ENCODE measurements at places on chromosomes 5 and 9. TPM values are rescaled to one million over a fixed set of nuclear protein-coding genes. Genes with fewer than 3 reads are reported as not detected.

GRCh38 chr5:83562791-83563557, 91.4 kb downstream of the VCAN start:
- DNase-seq = no peak

DNA sequence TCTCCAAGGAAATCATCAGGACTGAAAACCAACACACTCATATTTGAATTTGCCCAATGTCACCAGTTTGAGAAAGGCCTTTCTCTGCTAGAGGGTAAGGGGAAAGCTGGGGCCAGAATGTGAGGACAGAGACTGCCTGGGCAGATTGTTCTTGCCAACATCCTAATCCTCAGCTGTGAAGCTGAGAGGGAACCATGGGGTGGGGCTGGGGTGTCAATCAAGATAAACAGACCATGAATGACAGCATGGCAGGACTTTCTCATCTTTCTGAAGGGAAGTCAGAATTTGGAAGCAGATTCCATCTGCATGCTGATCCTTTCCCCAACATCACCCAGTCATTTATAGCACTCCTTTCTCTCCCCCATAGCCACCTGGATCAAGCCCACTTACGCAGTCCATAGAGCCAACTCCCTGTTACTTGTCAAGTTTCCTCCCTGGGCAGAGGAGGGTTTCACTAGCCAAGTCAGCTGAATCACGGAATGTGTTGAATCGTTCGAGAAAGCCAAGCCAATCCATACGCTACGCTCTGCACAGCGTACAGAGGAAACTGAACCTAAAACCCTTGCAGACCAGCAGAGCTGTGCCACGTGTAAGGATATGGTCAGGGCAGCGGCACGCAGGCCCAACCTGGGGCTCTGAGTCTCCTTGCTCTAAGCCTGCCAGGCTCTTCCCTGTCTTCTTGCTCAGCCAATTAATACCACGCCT, 14.9 kb downstream of the GLDC start:
- no peak for DNase-seq

DNA sequence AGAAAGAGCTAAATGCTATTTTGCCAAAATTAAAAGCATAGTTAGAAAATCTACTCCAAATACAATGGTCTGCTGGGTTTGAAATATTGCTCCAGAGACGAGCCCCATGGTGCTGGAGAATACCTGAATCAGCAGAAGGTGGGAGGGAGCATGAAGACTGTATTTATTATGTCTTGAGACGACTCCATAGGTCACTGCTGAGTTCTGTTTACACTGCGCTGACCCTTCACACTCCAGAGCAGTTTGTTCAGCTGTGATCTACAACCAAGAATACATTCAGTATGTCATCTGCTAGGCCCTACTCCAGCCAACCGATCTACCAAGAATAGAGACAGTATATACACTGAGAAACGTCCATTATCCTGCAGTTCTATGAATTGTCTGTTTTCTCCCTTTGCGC, 150.5 kb downstream of the TLE1 start:
- no peak for DNase-seq

DNA sequence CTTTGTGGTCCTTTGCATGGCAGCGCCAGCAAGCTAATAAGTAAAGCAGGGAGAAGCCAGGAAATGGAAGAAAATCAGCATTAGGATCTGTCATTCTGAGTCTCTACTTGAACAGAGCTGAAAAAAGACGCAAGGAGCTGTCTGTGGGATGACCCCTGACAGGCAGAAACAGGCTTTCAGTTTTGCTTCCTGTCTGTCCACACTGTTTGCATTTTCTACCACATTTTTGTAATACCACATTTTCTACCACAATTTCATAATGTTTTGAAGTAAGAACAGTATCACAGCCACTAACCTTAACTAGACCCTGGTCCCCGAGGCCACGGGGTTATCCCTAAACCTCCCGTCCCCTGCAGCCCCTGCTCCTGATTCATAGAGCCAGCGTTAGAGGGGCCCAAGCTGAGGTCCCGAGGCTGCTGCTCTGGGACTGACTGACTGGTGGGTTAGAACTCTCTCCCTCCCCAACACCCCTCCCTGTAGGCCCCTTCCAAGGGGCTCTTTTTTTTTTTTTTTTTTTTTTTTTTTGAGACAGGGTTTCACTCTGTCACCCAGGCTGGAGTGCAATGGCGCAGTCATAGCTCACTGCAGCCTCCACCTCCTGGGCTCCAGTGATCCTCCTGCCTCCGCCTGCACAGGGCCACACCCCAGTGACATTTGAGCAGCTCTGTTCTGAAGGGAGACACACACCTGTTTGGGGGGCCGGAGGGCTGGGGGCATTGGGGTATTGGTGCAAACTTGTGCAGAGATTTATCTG, 4.0 kb upstream of the CLIC3 start:
- no peak for DNase-seq

DNA sequence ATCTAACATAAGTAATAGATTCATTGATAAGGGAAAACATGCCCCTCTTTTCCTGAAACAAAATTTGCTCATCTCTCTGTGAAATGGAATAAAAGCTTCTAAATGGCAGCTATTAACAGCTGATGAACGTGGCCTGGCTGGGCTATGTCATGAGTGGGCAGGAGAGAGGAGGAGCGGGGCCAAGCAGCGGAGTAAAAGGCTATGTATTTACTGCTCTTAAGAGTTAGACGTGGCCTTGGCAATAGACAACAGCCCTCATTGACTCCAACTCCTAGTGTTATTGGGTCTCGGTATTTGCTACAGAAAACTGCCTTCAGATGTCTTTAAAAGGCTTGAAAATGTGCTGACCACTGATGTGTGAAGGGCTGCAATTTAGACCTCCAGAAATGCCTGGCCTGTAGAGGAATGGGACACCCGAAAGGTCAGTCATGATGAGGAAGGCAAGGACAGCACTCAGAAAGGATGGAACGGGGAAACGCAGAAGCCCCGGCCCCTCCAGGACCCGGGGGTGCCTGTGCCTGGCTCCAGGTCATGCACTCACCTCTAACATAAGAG, 116.8 kb downstream of the PDZD2 start:
- DNase-seq = no peak

DNA sequence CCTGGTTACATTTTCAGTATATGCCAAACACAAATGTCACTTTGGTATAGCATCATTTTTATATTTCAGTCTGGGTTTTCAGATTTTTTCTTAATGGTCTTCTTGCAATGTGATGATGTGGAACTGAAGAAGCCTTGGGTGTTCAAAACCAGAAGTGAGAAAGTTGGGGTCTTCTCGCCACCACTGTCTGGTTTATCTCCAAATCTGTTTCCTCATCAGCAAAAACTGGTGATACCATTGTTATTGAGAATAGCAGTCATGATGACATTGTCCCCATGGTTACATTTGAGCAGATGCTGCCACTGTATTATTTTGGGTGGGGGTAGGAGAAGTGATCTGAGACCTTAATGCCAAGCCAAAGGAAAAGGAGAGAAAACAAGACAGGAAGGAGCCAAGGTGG, 85.9 kb upstream of the MAP3K1 start:
- no peak for DNase-seq

PCDHGC5 gene
- polyA plus RNA-seq = 0.08 TPM

GNPDA1 gene
- 36.8 TPM for polyA plus RNA-seq

SLC23A1 gene
- 0.03 TPM for polyA plus RNA-seq

ACOT12 gene
- not detected for polyA plus RNA-seq

FOXD4L4 gene
- polyA plus RNA-seq = not detected

SLC45A2 gene
- polyA plus RNA-seq = 0.08 TPM

Data from psoas muscle (tissue), 8 donors.